ENCODE measurements at places on chromosomes 4 and X.

DNA sequence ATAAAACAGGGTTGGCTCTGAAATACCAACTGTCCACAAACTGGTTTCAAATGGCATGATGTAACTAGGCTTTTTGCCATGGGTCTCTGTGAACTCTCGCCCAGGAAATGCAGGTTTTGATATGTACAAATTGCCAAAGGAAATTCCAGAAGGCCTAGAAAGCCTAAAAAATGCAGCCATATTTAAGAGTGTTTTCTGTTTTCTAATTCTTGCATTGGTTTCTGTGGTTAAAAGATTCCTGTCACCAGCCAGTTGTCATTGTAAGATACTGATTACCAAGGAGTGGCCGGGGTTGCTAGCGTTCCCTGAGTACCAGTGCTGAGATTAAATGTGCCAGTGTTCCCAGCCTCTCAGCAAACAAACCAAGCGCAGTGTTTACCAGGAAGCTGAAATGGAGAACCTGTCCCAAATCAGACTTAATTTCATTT lies 53.9 kb upstream of the SORBS2 start:
- DNase-seq, result no peak

- DNase-seq, result no peak
Observed at GRCh38 chrX:37926700-37927099, 79.3 kb upstream of the DYNLT3 start.

DNA sequence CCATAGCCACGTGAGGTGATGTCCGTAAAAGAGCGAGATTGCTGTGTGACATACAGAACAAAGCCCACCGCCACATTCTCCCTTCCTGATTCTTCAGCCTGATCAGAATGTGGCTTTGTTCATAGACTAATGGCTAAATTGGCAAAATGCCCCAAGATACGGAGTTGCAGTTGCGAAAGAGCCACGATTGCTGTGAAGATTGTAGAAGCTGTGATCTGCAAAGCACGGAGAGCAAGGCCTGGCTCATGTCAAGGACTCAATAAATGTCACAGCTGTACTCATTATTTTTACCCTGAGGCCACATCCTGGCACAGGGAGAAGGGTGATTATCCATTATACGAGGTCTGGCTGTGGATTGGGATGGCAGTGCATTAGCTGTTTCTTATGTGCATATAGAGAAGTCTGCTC lies 34.2 kb downstream of the ARSD start:
- DNase-seq, result no peak

DNA sequence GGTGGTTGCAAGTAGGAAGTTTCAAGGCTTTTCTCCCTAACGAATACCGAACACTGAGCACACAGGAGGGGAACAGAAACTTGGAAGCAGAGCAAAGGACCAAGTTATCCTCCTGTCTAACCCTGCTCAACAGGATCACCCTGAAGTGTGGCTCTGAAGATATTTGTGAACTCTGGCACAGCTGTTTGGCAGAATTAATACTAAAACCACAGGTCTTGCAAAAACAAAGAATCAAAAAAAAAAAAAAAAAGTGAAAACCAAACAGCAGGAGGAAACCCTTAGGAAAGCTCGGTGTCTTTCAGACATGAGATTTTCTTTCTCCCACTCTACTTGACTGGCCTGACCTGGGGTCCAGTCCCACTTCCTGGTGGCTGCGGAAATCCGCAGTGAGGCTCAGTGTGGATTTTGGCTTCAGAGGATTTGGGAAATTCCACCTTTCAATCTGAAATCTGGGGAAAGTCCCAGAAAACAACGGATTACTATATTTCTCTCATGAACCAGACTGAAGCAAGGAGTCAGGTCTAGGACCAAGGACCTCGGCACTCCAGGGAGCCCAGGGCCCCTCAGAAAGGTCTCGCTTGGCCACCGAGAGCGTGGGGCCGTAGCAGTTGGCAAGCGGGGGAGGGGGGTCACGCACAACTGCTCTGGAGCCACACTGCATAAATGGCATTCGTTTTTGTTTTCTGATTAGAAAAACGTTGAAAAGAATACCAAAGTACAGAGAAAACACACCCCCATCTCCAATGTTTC lies 867 bp downstream of the TIFA start:
- no peak for DNase-seq

DNA sequence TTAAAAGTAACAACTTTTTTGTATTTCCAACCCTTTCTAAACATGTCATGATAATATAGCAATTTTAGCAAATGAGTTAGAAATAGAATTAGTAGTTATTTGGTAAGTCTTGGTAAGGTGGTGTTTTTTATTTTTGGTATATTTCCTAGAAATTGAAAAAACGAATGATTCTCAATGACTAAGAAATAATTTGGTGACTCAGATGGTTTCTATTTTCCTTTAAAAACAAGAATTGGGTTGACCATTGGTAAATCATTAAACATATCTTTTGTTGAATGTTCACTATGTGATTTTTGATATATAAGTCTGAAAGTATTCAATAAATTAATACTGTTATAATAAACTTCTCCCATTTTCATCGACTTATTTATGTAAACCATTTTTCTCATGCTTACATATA lies 206.2 kb upstream of the BANK1 start:
- DNase-seq, result no peak

DNA sequence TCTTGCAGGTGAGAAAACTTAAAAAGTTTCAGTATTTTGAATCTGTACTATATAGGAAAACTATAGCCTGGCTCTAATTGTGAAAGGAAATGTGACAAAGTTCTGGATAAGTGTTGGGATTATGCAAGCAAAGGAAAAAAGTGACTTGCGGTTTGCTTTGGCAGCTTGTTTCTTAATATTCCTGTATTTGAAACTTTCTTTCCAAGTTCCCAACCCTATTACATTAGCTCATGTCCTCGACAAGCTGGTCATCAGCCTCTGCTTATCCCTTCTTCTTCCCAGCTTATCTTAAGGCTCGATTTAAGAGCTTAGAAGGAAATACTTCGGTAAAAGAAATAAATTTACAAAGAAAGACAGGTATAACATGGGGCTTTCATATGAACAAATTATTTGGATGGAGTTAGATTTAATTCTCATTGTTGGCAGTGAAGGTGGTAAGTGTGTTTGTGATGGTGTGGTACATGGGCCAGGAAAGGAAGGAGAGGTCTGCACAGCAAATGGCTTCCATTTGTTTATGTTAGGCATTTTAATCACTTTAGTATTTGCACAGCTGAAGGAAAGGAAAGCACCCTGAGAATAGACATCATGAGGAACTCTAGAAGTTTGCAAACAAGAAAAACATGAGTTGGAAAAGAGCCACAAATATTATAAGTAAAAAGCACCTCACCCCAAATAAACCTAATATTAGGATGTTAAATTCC lies 5.1 kb upstream of the MYOZ2 start:
- DNase-seq, result no peak

- DNase-seq, result no peak
Observed at GRCh38 chr4:98377559-98377958, 116.4 kb downstream of the RAP1GDS1 start.

- no peak for DNase-seq
Observed at GRCh38 chrX:16172391-16172790, 5.1 kb downstream of the MAGEB17 start.

DNA sequence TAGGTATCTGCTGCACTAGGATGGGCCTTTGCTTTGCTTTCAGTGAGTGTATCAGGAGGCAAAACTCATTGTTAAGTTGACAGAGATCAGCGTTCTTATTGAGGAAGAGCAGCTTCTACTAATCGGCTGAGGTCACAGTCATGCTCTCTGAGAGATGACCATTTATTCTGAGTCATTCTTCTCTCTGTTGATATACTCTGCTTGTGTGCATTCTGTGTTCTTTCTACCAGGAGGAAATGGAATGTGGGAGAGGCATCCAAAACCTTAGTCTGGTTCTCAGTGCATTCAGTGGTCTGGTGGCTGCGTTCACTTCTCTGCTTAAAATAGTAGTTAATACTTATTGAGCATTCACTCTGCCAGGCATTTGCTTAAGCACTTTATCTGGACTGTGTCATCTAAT lies 66.2 kb downstream of the RRAGB start:
- DNase-seq, result no peak

DNA sequence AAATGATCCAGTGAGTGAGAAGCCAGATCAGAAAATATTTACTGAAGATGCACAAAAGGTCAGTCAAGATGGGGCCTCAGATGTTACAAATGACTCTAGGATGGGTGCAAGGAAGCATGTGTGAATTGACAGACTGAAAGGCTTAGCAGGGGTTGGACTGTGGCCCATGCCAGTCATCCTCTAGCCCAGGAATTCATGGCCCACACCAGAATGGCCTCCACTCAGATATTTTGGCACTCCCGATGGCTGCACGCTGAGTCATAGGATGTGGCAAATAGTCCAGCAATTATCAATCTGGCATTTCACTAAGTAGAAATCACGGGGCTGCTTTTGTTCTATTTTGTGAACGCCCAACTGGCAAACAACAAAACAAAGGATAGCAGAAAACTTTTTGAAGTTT lies 406.5 kb downstream of the IQCM start:
- DNase-seq, result no peak

DNA sequence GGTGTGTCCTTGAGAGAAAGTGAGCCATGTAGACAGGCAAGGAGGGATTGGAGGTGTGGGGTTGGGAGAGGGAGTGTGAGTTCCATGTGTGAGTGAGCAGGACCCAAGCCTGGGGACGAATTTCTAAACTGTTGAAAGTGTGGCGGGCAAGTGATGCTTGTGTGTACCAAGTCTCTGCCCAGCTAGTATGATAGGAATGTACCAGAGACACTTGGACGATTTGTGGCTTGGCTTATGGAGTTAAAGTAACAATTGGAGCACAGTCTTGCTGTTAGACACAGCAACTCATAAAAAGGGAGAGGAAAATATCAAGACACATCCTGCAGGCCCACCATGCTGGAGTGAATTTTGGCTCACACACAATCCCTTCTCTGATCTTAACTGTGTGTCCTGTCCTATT lies 8.5 kb downstream of the PTTG2 start:
- no peak for DNase-seq

DNA sequence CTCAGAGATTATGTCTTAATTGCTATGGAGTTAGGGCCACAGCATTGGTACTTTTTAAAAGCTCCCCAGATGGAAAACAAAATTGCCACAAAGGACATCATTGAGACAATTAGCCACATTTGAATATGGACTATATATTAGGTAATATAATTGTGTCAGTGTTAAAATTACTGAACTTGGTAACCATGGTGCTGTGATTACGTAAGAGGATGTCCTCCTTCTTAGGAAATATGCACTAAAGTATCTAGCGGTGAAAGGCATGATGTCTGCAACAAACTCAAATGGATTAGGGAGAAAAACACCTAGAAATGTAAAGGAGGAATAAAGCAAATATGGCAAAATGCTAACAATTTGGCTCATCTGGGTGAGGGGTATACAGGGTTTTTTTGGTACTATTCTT lies 89.9 kb upstream of the PAK3 start:
- DNase-seq, result no peak

DNA sequence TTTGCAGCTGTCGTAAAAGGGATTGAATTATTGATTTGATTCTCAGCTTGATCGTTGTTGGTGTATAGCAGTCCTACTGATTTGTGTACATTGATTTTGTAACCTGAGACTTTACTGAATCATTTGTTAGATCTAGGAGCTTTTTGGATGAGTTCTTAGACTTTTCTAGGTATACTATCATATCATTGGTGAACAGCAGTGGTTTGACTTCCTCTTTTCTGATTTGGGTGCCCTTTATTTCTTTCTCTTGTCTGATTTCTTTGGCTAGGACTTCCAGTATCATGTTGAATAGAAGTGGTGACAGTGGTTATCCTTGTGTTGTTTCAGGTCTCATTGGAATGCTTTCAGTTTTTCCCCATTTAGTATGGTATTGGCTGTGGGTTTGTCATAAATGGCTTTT lies 8.4 kb downstream of the APOOL start:
- DNase-seq, result no peak

- DNase-seq, result no peak
Observed at GRCh38 chrX:137032841-137033773, 688 bp downstream of the GPR101 start.

GRCh38 chrX:23742174-23742696 lies 841 bp downstream of the ACOT9 start:
- no peak for DNase-seq

Measured in stimulated activated CD8-positive, alpha-beta memory T cell treated with anti-CD3 and anti-CD28 coated beads, Interleukin-15, amount 100 ng/mL, for 24 hours (primary cell).